ENCODE measurements at places on chromosomes 3 and 15.

DNA sequence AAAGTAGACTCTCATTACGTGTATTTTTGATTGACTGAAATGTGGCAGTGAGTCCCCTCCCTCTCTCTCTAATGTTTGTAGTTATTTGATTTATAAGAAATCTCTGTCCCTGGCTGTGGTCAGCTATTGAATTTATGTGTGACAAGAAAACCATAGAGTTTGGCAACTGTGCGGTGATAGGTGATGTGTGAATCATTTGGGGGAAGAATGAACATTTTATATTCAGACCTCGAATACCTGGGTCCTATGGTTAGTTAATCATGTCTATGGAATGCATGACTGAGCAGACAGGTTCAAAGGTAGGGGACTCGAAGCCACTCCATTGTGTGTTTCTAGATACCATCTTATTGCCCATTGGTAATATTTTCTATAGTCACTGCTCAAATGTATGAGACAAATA lies 712.1 kb downstream of the MECOM start:
- DNase-seq = no peak

GRCh38 chr3:181637056-181637455 lies 74.7 kb upstream of the SOX2 start:
- no peak for DNase-seq

DNA sequence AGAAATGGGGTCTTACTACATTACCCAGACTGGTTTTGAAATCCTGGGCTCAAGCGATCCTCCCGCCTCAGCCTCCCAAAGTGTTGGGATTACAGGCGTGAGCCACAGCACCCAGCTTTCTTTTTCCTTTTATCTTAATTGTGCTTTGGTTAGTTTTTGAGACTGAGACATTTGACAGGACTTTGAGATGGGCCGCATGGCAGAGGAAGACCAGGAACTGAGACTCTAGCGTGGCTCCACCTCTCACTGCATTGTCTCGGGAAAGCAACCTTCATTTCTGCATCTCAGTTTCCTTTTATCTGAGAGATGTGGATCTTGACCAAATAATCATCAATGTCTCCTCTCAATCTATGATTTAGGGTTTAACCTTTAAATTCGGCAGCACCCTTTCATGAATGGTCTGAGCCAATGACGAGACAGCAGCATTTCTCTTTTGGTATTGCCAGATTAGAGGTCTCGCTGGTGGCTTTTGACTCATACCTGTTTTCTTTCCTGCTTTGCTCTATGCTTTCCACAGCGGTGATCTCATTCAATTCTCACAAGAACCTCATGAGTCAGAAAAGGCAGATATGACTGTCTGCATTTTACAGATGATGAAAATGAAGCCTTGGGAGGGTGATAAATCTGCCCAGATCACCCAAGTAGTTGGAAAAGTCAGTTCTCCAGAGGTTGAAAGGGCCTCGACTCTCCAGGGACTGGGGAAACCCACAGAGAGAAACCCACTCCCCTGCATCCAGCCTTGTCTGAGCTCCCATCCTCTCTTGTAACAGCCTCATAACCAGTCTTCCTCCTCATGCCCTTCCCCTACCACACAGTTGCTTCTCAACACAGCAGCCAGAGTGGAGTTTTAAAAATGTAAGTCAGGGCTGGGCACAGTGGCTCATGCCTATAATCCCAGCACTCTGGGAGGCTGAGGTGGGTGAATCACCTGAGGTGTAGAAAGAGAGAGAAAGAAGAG lies 84.8 kb upstream of the FOXB1 start:
- peak; percentile 34 for DNase-seq

GRCh38 chr3:72340476-72341379 lies 507.5 kb downstream of the SHQ1 start:
- DNase-seq = no peak

DNA sequence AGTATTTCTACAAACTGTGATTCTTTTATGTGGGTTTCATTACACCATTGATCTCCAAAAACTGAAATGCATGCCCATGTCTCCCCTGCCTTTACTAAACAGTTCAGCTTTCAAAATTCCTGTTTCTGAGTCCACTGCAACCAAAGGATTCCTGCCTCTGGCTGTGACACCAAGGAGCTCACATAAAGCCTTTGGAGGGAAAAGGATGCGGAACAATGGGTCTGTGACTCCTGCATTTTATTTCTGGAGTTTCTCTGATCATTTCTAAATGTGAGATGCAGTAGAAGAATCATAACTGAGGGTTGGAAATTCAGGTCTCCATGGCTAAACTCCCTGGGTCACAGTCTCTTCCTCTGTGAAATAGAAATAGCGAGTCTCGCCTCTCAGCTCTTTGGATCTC lies 149.5 kb downstream of the MEX3B start:
- no peak for DNase-seq

DNA sequence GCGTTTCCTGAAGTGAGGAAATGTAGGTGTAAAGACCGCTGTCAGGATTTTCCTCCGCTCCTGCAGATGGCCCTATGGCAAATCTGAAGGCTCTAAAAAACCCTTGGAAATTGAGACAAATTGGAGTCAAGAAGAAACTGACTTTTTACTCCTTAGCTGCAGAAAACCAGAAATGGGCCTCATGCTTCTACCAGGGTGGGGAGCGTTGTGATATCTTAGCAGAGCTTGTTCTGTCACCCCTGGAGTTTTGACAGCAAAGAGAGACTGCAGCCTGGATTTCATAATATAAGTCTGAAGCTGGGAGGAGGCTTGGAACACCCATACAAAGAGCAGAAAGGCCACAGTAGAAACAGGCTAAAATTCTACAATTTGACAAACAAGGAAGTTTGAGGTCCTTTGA lies 283.0 kb upstream of the PLSCR5 start:
- no peak for DNase-seq

GRCh38 chr3:177197727-177198460 lies 612 bp upstream of the TBL1XR1 start:
- peak; percentile 65 for DNase-seq

DNA sequence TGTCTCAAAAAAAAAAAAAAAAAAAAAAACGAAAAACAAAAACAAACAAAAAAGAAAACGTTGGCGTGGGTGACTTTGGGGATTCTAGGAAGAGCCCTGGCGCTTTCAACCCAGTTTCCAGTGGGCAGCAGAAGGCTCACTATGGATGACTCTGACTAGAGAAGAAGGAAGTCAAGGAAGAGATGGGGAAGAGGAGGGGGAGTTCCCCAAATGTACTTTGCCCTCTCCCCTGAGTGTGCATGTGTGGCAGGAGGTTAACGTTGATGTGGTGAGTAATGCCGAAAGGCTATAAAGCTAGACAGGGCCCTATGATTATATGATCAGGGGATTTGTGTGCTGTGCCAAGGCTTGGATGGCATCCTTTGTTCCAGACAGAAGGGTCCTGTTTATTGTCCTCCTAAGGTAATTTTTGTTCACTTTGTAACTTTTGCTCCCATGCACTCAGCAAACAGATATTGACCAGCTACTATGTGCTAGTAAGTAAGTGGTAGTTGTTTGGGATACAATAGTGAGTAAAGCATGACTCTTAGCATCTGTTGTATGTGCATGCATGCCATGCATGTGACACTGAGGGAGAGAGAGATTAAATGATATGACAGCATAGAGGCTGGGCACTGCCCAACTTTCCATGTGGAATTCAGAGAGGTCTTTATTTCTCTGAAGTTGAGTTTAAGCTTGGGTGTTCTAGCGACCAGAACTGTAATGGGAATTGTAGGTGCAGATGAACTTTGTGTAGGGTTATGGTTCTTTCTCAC lies 750 bp upstream of the HHLA2 start:
- no peak for DNase-seq

DNA sequence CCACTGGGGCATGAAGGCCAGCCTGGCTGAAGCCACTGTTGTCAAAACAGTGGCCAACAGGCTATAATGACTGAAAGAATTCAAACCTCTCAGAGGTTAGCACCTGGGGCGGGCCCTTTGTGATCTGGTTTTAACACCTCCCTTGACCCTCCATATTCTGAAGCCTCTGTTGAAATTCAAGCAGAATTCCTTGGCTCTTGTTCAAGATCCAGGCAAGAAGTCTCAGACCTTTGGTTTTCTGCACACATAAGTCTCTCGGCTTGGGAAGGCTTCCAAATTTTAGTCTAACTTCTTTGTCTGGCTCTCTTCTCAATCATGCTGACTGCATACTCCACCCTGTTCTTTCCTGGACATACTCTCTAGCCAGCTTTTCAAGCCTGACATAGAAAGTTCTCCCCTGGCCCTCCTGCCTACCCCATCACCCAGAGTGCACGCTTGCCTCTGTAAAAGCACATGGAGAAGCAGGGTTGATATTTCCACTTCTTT lies 144.5 kb downstream of the PDZRN3 start:
- no peak for DNase-seq

DNA sequence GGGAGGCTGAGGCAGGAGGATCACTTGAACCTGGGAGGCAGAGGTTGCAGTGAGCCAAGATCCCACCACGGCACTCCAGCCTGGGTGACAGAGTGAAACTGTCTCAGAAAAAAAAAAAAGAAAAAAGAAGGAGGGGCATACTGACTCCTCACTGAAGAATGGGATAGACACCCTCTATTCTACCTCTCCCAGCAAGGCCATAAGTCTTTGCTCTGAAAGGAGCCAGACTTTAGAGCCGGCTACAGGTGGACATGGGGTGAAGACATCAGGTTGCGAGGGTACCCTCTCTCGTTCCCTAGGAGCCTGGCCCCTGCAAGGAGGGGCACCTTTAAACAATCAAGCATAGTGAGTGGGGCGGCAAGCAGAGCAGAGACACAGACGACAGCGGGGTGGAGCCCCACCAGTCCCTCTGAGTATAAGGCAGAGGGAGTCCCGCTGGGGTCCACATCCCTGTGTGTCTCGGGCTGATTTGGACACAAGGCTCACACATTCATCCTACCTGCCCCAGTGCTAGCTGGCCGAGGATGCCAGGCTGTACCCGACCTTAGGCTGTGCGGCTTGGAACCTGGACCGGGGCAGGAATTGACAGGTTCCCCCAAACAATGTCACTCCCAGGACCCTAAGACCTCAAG lies 1.1 kb downstream of the GRAMD2A start:
- DNase-seq = no peak

DNA sequence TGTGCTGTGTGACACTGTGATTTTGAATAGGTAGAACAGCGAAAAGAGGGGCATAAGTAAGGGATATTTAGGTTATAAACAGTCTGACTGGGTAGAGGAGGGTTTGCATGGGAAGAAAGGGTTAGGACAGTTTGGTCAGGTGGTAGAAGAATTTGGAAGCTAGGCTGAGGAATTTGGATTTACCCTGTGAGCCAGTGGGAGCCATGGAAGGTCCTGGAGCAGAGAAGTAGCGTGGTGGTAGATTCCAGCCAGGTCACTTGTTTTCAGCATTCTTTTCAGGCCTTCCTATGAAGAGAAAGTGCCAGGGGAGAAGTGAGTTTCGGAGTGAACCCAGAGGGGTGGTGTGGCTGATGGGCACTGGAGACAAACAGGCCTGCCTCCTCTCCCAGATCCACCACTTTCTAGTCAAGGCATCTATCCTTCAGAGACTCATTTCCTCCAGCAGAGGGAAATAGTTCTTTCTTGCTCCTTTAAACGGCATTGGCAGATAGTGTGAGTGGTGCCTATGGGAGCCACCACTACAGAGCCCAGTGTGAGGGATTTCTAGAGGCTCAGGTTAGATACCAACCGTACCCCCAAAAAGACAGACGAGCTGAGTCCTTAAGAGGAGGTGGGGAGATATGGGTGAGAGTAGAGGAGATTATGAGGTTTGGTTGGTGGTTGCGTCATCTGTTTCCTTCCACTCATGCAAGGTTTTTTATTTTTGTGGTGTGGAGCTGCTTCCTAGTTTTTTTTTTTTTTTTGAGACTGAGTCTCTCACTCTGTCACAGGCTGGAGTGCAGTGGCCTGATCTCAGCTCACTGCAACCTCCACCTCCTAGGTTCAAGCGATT lies 21.2 kb downstream of the PXK start:
- no peak for DNase-seq

GRCh38 chr3:51879937-51880336 lies 4.5 kb upstream of the IQCF5 start:
- DNase-seq = no peak

DNA sequence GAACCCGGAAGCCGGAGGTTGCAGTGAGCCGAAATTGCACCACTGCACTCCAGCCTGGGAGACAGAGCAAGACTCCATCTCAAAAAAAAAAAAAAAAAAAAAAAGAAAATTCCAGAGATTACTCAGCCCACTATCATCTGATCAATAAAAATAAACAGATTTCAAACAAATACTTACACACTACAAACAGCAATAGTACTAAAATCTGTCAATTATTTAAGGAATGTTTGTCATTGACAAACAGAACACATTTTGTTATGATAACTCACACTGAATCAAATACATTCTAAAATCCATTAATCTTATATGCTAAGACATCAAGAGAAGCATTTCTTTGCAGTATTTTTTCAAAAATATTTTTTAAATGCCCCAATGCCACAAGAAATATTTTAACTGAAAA lies 7.6 kb downstream of the MYO9A start:
- DNase-seq = no peak

All from activated T-cell treated with anti-CD3 and anti-CD28 coated beads for 48 hours (primary cell).